ENCODE measurements at places on chromosomes 2 and 18. TPM values are rescaled to one million over a fixed set of nuclear protein-coding genes. Genes with fewer than 3 reads are reported as not detected.
A peak's percentile ranks its signal among the peaks of the same experiment; 100 is the strongest.

Gene REEP1
- polyA plus RNA-seq: 0.78 TPM

Gene HS1BP3
- 15.4 TPM for polyA plus RNA-seq

Gene REG1B
- 0.18 TPM for polyA plus RNA-seq

Gene VSNL1
- 6.4 TPM for polyA plus RNA-seq

Gene SCG2
- not detected for polyA plus RNA-seq

Gene DNAJC5G
- polyA plus RNA-seq: not detected

Gene TMEM214
- 28.3 TPM for polyA plus RNA-seq

- no peak overlapping the region for H3K27ac ChIP-seq
- peaks cover 15% of the 10 kb centered on the region for H3K27me3 ChIP-seq
- H3K4me1 ChIP-seq: peaks cover 22% of the 10 kb centered on the region
- H3K36me3 ChIP-seq: no peaks in the 10 kb centered on the region
Observed at GRCh38 chr2:222304737-222305515, 6.1 kb upstream of the PAX3 start.

- H3K4me1 ChIP-seq: no peaks in the 10 kb centered on the region
- no peak within 1 kb of the TSS for H3K27ac ChIP-seq
- no peaks in the 10 kb centered on the region for H3K36me3 ChIP-seq
- H3K27me3 ChIP-seq: no peaks in the 10 kb centered on the region
- DNase-seq: no peak
Observed at GRCh38 chr2:79159653-79160052, at the start of gene REG3A. REG3A (minus strand) TSS chr2:79159753; CDS start chr2:79159405, 348 bp downstream.

DNA sequence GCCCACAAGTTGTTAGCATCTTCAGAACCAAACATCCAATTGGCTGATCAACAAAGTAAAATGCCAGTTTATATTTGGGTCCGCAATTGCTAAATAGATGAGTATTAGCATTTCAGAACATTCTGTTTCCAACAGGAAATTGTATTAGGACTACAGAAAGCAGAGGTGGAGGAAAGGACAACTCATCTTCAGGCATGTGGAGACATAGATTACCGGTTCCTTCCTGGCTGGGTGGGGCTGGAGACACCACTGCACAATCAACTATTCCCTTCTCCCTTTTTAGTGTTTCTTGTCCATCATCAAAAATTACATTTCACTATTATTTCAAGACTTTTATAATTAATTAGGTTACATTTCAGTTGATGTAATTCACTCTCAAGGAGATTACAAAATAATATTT lies 83.8 kb downstream of the ADAM23 start:
- no peaks in the 10 kb centered on the region for H3K4me1 ChIP-seq
- H3K27me3 ChIP-seq: no peaks in the 10 kb centered on the region
- no peak overlapping the region for H3K27ac ChIP-seq
- H3K36me3 ChIP-seq: no peaks in the 10 kb centered on the region
- no peak overlapping the region for H3K4me3 ChIP-seq

DNA sequence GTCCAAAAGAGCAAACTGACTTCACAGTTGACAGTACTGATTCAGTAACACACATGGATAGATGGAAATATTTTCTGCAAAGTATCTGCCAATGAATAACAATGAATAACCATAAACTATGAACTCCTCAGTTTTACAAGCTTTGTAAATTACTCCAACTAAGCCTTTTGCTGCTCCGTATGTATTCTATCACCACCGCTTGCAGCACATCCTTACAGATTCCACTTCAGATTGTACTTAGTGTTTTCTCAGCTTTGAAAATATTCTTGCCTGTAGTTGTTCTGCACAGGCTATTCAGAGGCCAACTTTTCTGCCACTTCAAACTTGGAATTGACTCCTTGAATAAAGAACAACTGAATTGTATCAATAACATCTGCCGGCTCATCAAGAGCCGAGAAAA lies 36.2 kb downstream of the TLK1 start:
- no peaks in the 10 kb centered on the region for H3K36me3 ChIP-seq
- no peaks in the 10 kb centered on the region for H3K27me3 ChIP-seq
- no peak overlapping the region for H3K27ac ChIP-seq
- DNase-seq: no peak

DNA sequence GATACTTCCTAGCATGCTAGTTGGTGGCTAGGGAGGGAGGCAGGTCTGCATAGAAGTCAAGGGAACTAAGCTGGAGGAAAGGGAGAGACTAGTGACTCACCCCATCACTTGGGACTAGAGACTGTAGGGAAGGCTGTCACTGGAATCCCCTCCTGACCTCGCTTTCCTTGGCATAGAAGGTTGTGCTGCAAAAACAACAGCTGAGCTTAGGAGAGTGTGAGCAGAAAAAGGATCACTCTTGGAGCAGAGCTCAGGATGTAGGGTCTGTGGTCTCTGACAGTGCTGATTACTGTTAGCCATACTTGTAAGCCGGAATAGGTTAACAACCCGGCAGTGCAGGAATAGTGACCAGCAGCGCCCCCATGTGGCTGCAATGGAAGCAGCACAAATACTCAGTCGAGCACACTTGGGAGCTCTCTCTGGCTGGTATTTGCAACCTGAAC lies 66.9 kb upstream of the SMAD2 start:
- H3K27me3 ChIP-seq: no peaks in the 10 kb centered on the region
- no peak overlapping the region for H3K4me3 ChIP-seq
- no peak for DNase-seq
- no peak overlapping the region for H3K27ac ChIP-seq

GRCh38 chr2:219540784-219541504 lies 2.7 kb downstream of the CHPF start:
- H3K27ac ChIP-seq: no peak overlapping the region
- H3K36me3 ChIP-seq: peaks cover 24% of the 10 kb centered on the region
- peaks cover 15% of the 10 kb centered on the region for H3K4me1 ChIP-seq
- no peak overlapping the region for H3K4me3 ChIP-seq
- no peaks in the 10 kb centered on the region for H3K27me3 ChIP-seq
- no peak for DNase-seq

DNA sequence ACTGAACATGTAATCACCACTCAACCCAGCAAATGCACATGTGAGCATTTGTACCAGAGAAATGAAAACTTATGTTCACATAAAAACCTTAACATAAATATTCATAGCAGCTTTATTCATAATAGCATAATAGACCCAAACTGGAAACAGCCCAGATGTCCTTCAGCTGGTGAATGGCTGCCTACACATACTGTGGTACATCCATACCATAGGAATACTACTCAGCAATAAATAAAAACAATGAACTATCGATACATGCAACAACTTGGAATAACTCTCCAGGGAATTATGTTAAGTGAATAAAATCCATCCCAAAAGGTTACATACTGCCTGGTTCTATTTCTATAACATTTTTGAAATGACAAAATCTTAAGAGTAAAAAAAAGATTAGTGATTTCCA lies 140.0 kb downstream of the AGPS start:
- H3K36me3 ChIP-seq: peaks cover 3% of the 10 kb centered on the region
- no peak for DNase-seq
- no peak overlapping the region for H3K4me3 ChIP-seq
- H3K27ac ChIP-seq: no peak overlapping the region

GRCh38 chr2:172434821-172435605 lies 7.6 kb downstream of the ITGA6 start:
- no peak overlapping the region for H3K4me3 ChIP-seq
- no peaks in the 10 kb centered on the region for H3K36me3 ChIP-seq
- no peak overlapping the region for H3K27ac ChIP-seq
- H3K4me1 ChIP-seq: peaks cover 5% of the 10 kb centered on the region
- H3K27me3 ChIP-seq: no peaks in the 10 kb centered on the region
- DNase-seq: no peak

GRCh38 chr2:144834998-144835633 lies 315.2 kb upstream of the ZEB2 start:
- H3K4me1 ChIP-seq: no peaks in the 10 kb centered on the region
- no peak for DNase-seq
- H3K27me3 ChIP-seq: no peaks in the 10 kb centered on the region

DNA sequence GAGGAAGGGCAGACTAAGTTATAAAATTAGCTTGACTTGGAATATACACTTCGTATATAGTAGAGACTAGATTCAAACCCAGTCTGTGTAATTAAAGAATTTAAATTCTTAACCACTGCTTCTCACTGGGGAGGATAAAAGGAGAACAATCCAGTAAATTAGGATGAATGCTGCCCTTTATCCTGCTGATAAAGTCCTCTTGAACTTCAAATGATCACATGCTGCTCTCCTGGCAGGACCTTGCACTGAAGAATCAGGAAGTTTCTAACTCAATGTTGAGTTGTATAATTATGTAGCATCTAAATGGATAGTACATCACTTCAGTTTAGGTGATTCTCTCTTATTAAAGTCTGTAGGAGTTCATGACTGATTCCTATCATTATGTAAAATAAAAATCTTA lies 1179.7 kb downstream of the DSC3 start:
- H3K27ac ChIP-seq: no peak overlapping the region
- H3K4me1 ChIP-seq: no peaks in the 10 kb centered on the region
- H3K4me3 ChIP-seq: no peak overlapping the region

DNA sequence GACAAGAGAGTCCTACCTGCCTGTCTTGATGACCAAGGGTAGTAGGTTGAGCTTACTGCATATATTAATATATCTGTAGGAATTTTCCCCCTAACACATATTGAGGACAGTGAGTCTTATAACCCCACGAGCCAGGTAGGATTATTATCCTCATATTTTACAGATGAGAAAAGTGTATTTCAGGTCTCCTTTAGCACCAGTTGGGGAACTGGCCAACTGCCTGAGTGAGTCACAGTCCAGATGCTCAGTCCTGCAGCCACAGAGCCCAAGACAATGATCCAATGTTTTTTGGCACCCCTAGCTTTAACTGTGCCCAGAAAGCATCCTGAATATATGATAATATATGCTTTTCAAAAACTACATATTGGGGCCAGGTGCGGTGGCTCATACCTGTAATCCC lies 30.8 kb upstream of the GLS start:
- no peak for DNase-seq
- H3K27ac ChIP-seq: no peak overlapping the region
- H3K36me3 ChIP-seq: no peaks in the 10 kb centered on the region
- no peaks in the 10 kb centered on the region for H3K4me1 ChIP-seq
- no peaks in the 10 kb centered on the region for H3K27me3 ChIP-seq
- no peak overlapping the region for H3K4me3 ChIP-seq

DNA sequence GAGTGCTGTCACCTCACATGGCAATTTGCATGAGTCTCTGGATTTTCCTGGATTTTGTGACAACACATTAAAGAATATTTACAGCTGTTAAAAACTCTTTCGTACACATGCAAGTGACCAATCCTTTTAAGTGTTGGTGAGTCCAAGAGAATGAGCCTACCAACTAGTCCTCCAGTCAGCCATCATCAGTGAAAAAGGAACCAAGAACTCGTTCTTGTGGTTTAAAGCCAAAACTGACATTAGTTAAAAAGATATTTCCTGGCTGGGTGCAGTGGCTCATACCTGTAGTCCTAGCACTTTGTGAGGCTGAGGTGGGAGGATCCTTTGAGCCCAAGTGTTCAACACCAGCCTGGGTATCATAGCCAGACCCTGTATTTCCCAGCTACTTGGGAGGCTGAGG lies 215.4 kb upstream of the ITGA4 start:
- no peaks in the 10 kb centered on the region for H3K4me1 ChIP-seq
- no peaks in the 10 kb centered on the region for H3K27me3 ChIP-seq
- no peak for DNase-seq
- no peak overlapping the region for H3K4me3 ChIP-seq
- no peaks in the 10 kb centered on the region for H3K36me3 ChIP-seq
- H3K27ac ChIP-seq: no peak overlapping the region

DNA sequence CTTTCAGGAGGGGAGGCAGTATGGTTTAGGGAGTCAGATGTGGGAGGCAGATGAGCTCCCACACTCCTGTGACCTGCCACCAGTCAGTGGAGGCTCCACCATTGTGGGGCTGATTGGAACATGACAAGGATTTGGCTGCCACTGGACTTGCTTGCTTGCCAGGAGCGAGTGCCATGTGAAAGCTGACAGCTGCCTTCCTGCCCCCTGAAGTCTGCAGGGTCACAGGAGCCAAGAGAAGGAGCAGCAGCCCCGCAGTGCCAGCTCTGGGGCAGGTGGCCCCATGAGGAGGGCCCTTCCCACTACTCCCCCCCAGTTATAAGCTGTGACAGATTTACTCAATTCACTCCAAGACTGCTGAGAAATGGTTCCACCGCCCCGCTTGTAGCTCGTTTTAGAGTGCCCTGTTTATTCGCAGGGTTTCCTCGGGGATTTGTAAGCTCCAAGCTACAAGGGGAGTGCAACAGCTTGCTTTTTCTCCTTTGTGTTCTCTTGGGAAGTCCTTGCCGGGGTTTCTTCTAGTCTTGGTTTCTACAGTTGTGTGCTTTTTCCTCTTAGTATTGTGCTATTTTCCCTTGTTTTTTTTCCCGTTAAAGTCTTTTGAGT lies 414.3 kb downstream of the MEIS1 start:
- no peaks in the 10 kb centered on the region for H3K36me3 ChIP-seq
- H3K4me3 ChIP-seq: no peak overlapping the region
- H3K27ac ChIP-seq: no peak overlapping the region
- no peaks in the 10 kb centered on the region for H3K4me1 ChIP-seq
- no peak for DNase-seq

GRCh38 chr2:165013944-165014619 lies 58.8 kb upstream of the SLC38A11 start:
- no peaks in the 10 kb centered on the region for H3K27me3 ChIP-seq
- peak overlapping the region; percentile 33 for H3K27ac ChIP-seq
- DNase-seq: no peak

DNA sequence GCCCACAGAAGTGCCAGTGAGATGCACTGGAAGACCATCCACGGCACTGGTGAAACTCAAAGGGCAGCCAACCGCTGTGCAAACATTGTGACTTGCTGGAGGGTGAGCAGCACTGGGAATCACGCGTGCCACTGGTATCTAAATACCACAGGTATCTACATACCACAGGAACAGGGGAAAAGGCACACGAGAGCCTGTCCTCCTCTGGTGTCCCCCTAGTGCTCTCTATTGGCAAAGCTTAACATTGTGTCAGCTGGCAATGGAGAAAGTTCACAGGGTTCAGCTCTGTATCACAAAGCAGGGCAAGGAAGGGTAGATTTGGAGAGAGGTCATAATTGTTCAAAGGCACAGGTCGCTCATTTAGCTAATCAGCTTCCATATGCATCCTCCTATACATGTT lies 12.6 kb upstream of the SEC11C start:
- H3K27me3 ChIP-seq: no peaks in the 10 kb centered on the region
- no peak overlapping the region for H3K27ac ChIP-seq
- no peak overlapping the region for H3K4me3 ChIP-seq
- H3K36me3 ChIP-seq: no peaks in the 10 kb centered on the region

GRCh38 chr18:7778181-7778580 lies 211.1 kb downstream of the PTPRM start:
- H3K27ac ChIP-seq: no peak overlapping the region
- H3K4me1 ChIP-seq: no peaks in the 10 kb centered on the region
- H3K36me3 ChIP-seq: no peaks in the 10 kb centered on the region

- no peaks in the 10 kb centered on the region for H3K27me3 ChIP-seq
- H3K27ac ChIP-seq: no peak overlapping the region
- no peaks in the 10 kb centered on the region for H3K4me1 ChIP-seq
- no peak overlapping the region for H3K4me3 ChIP-seq
- no peaks in the 10 kb centered on the region for H3K36me3 ChIP-seq
Observed at GRCh38 chr18:58005885-58006523, 38.0 kb upstream of the NEDD4L start.

GRCh38 chr2:122216071-122216470 lies 460.6 kb downstream of the TSN start:
- H3K4me3 ChIP-seq: no peak overlapping the region
- no peak overlapping the region for H3K27ac ChIP-seq
- no peaks in the 10 kb centered on the region for H3K4me1 ChIP-seq
- no peak for DNase-seq
